ENCODE measurements at places on chromosomes 16 and 17. TPM values are rescaled to one million over a fixed set of nuclear protein-coding genes. Genes with fewer than 3 reads are reported as not detected.

GRCh38 chr16:17311333-17312093 is 159.2 kb downstream of the XYLT1 start:
- DNase-seq = no peak

DNA sequence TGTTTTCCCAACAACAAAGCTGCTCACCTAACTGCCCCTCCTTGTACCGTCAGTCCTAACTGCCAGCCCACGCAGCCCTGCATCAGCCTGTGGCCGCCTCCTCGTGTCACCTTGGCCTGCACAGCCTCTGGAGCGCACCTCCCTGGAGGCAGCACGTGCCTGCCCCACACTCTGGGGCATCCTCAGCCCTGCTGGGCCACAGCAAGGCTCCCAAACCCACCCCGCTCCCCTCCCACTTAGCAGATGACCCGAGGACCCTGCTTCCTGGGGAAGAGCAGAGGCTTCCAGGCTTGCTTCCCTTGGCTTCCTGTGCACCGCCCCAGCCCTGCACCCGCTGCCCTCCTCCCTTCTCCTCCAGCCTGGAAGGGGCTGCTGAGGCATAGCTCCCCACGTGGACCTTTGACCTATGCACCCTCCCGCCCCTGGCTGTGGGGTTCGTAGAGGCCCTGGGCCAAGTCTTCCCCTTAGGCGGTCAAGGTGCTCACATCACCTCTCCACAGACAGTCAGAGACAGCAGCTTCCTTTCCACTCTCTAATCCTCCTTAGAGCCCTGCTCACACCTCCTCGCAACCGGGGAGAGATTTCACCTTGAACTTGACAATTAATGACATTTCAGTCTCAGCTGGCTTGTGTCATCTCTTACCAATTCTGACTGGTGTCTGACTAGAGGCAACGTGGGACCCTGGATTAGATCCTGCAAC is 115.0 kb downstream of the MGAT5B start:
- no peak for DNase-seq

GRCh38 chr16:24289166-24289700 is 33.1 kb downstream of the CACNG3 start:
- DNase-seq = no peak

- DNase-seq = no peak
These were observed 1.6 kb downstream of the MRM1 start for GRCh38 chr17:36602924-36603384.

DNA sequence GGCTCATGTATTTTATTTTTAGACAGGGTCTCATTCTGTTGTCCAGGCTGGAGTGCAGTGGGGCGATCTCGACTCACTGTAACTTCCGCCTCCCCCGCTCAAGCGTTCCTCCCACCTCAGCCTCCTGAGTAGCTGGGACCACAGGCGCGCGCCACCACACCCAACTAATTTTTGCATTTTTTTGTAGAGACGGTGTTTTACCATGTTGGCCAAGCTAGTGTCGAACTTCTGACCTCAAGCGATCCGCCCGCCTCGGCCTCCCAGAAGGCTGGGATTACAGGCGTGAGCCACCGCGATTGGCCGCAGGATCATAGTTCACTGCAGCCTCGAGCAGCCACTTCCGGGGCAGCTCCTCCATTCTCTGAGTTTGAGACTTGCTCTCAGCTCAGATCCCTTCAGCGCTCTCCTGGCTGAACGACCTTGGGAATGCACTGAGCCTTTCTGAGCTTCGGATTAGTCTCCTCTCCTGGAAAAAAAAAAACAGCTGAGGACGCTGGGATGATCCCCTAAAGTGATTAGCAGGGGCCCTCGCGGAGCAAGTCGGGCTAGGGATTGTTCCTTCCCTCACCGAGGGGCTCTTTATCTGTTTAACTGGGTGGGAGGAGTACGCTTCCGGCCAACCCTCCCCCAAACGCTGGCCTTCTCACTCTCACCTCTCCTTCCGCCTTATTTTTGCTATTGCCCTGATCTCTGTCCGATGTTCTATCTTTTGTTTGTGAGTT is 1.1 kb upstream of the PKMYT1 start:
- peak; percentile 50 for DNase-seq

DNA sequence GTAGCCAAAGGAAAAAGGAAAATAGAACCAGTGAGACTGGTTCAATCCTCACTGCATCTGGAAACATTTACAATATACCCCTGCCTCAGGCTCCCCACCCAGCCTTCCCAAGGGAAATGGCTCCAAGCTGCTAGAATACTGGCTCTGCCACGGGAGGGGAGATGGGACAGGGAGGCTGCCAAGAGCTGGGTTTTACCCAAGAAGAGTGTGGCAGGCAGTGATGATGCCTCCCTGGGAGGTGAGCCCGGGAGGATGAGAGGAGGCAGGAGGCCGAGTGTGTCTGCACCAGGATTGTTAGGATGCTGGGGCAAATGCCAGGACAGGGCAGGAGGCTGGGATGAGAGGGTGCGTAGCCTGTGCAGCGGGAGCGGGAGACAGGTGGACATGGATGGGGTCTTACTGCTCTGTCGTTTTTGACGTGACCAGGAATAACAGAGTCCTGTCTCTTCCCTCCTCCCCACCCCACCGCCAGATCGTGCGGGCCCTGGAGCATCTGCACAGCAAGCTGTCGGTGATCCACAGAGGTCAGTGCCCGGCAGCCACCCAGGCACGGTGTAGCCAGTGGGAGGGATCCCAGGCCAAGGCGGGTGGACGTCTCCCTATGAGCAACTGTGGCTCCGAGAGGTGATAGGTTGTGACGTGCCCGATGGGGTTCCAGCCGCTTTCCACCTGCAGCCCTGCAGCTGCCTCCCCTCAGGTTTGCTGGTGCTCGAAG is 18.4 kb downstream of the MAP2K3 start:
- peak; percentile 55 for DNase-seq

- no peak for DNase-seq
These were observed 11.8 kb upstream of the PECAM1 start for GRCh38 chr17:64402469-64402868.

DNA sequence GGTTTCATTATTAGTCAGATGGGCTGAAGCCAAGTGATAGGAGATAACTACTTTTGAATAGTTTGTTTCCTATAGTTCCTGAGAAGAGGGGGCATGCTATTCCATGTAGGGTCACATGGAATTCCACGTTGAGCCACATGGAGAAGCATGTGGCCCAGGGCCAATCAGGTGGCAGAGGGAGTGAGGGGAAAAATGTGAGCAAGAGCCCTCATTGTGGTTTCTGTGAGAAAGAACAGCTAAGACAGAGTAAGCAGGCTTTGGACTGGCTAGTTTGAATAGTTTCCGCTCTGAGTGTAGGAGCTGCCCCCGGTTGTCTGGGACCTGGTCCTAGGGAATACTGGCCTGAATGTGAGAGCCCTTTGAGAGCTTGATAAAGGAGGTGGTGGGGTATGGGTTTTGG is 69.9 kb upstream of the CNTNAP4 start:
- DNase-seq = no peak

GRCh38 chr17:21418446-21419298 is 42.5 kb downstream of the KCNJ12 start:
- peak; percentile 26 for DNase-seq

- DNase-seq = peak; percentile 93
These were observed 8.5 kb downstream of the ITGA3 start for GRCh38 chr17:50064253-50065001.

DNA sequence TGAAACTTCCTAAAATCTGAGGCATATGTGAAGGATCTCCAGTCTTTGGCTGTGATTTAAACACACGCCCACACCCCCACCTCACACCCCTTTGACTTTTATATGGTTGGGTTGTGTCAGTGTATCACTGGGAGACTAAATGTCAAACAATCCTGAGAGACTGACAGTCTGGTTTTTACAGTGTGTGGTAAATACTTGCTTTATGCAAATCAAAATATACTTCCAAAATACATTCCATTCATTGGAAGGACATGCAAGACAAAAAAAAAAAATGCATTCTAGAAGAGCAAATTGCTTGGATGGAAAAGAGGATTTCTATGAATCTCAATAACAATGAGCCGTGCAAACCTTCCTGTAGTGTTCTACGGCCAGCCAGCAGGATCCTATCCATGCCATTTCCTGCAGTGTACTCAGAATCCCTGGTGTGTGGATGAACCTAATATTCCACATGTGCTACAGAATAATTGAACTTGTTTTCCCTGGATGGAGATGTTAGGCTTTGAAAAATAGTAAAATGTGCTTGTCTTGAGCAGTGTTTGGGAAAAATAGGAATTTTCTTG is 602.1 kb upstream of the GOT2 start:
- no peak for DNase-seq

DNA sequence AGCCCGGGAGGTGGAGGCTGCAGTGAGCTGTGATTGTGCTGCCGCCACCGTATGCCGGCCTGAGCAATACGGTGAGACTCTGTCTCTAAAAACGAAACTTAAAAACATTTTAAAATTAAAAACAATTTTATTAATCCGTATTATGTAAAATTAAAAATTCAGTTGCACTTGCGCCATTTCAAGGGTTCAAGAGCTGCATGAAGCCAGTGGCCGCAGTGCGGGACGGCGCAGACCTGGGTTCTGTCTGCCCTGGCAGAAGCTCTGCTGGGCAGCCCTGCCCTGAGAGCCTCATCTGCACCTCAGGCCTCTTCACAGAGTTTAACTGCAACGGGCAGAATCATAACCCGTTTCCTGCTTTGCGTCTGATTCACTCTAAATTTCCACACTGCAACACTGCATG is 31.7 kb downstream of the TBC1D16 start:
- DNase-seq = no peak

OR2C1 gene
- not detected for polyA plus RNA-seq

SNX11 gene
- 17.2 TPM for polyA plus RNA-seq
